ENCODE measurements at places on chromosomes 7 and 10. TPM values are rescaled to one million over a fixed set of nuclear protein-coding genes. Genes with fewer than 3 reads are reported as not detected.

GRCh38 chr10:126185676-126186447 is 202.4 kb downstream of the ADAM12 start:
- H3K4me1 ChIP-seq, result no peaks in the 10 kb centered on the region
- no peak for DNase-seq
- H3K27me3 ChIP-seq, result no peaks in the 10 kb centered on the region
- no peak overlapping the region for H3K4me3 ChIP-seq

- no peak overlapping the region for H3K4me3 ChIP-seq
- no peaks in the 10 kb centered on the region for H3K36me3 ChIP-seq
- peaks cover 6% of the 10 kb centered on the region for H3K4me1 ChIP-seq
- H3K27me3 ChIP-seq, result no peaks in the 10 kb centered on the region
- H3K27ac ChIP-seq, result no peak overlapping the region
- DNase-seq, result no peak
Measured at GRCh38 chr10:8543361-8544056, 489.0 kb downstream of the GATA3 start.

DNA sequence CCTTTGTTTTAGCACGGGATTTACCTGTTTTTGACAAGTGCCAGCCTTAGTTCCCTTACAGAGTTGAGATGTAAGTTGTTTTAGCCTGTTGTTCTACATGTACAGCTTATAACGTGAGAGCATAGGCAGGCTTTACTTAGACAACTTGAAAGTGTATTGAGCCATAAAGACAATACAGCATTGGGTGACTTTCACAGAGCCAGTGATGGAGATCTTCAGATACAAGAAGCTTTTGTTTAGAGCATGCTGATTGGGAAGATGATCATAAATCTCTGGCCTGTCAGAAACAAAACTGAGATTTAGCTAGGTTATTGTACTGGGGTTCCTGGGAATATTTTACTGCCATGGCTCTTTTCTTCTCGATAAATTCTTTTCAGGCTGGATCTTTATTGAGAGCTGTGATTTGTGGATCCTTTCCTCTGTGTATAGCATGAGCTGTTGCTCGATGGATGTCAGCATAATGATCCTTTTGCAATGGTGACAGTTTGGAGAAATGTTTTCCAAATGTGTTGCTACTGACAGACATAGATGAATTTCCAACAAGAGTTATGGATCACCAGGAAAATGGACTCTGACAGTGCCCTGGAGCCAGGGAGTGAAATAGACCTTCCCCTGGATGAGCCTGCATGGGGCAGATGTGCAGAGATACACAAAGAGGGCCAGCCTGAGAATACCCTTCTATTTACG is 30.2 kb downstream of the LHFPL3 start:
- no peaks in the 10 kb centered on the region for H3K4me1 ChIP-seq

DNA sequence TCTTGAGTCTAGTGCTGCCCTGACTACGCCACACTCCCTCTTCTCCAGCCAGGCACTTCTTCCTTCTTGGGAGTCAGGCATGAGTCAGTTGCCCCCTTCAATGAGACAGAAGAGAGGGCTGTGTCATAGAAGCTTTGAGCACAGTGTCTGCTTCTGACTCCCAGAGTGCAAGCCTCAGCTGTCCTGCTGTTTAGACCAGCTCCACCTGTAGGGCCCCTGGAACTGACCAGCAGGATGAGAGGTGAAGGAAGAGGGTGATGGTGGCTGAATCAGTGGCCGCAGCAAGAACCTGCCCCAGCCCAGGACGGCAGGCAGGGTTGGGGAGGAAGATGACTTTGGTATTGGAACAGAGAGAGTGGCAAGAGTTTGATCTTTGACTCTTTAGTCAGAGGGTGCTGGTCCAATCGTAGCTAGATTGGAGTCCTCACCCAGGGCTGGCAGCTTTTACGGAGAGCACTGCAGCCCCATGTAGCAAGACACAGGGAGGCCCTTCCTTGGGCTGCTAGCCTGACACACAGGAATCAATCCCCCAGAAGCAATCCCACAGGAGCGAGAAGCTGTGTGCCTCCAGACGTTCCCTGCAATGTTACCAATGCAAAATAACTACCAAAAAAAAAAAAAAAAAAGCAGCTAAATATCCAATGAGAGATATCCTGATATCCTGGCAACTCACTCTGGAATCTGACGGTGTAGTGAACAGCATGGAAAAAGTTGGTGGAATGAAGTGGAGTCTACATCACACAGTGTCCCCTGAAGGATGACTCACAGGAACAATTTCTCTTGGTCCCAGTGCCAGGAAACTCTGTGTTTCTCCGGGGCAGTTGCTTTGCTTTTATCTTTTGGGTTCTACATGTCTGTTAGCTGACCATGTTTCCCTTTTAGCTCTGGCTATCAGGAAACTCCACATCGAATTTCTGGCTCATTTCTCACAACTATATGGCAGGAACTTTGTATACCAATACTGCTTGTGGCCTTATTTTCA is 6.9 kb downstream of the C10orf62 start:
- no peaks in the 10 kb centered on the region for H3K27me3 ChIP-seq
- no peak for DNase-seq
- H3K4me1 ChIP-seq, result peaks cover 17% of the 10 kb centered on the region

- H3K27me3 ChIP-seq, result peaks cover 3% of the 10 kb centered on the region
- H3K4me1 ChIP-seq, result no peaks in the 10 kb centered on the region
- no peak overlapping the region for H3K4me3 ChIP-seq
- H3K27ac ChIP-seq, result no peak overlapping the region
- no peak for DNase-seq
- H3K36me3 ChIP-seq, result no peaks in the 10 kb centered on the region
Measured at GRCh38 chr7:155879592-155879991, 67.3 kb upstream of the SHH start.

- no peaks in the 10 kb centered on the region for H3K36me3 ChIP-seq
- H3K27ac ChIP-seq, result no peak overlapping the region
- H3K4me3 ChIP-seq, result no peak overlapping the region
Measured at GRCh38 chr10:15744217-15744865, 24.6 kb upstream of the ITGA8 start.

- no peak for DNase-seq
- no peaks in the 10 kb centered on the region for H3K27me3 ChIP-seq
- H3K4me1 ChIP-seq, result peaks cover 50% of the 10 kb centered on the region
- H3K27ac ChIP-seq, result peak within 1 kb of the TSS; percentile 99
- H3K4me3 ChIP-seq, result peak within 1 kb of the TSS; percentile 96
Measured at GRCh38 chr7:116953372-116953905, at the start of gene ST7. TSS of gene ST7 (plus strand) at chr7:116953501. CDS start at chr7:116953541, 40 bp downstream.

DNA sequence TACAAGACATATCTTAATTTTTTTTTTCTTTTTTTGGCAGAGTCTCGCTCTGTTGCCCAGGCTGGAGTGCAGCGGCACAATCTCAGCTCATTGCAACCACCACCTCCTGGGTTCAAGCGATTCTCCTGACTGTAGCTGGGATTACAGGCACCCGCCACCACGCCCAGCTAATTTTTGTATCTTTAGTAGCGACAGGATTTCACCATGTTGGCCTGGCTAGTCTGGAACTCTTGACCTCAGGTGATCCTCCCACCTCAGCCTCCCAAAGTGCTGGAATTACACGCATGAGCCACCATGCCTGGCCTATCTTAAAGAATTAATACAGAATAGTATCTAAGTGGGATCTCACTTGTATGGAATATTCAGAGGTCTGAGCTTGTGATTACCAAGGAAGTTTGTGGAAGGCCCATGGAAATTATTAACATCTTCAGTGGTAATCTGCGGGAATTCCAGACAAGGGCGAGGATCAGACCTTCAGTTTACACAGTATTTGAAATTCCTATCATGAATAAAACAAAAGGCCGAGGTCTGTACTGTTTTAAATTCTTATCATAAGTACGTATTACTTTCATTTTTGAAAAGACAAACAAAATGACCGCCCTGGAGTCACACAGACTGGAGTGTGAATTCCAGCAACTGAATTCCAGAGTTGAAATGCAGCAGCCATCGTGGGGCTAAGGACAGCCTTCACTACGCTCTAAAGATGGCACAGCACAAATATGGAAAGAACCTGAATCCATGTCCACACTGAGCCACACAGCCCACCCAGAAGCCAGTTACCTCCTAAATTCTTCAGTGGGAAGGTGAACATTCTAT is 16.7 kb downstream of the GPRIN2 start:
- no peak for DNase-seq
- no peak overlapping the region for H3K4me3 ChIP-seq
- H3K4me1 ChIP-seq, result peaks cover 15% of the 10 kb centered on the region
- peaks cover 40% of the 10 kb centered on the region for H3K27me3 ChIP-seq
- H3K27ac ChIP-seq, result no peak overlapping the region

GRCh38 chr7:22569586-22570321 is 69.8 kb upstream of the STEAP1B start:
- H3K27me3 ChIP-seq, result no peaks in the 10 kb centered on the region
- no peak overlapping the region for H3K27ac ChIP-seq
- H3K36me3 ChIP-seq, result no peaks in the 10 kb centered on the region
- no peak overlapping the region for H3K4me3 ChIP-seq

- H3K36me3 ChIP-seq, result peaks cover 8% of the 10 kb centered on the region
- H3K27ac ChIP-seq, result no peak overlapping the region
- no peak overlapping the region for H3K4me3 ChIP-seq
- no peak for DNase-seq
- no peaks in the 10 kb centered on the region for H3K27me3 ChIP-seq
Measured at GRCh38 chr7:75048435-75049379, 24.9 kb downstream of the RCC1L start.

GRCh38 chr7:100584054-100584682 is 1.8 kb downstream of the LRCH4 start:
- DNase-seq, result no peak
- peaks cover 25% of the 10 kb centered on the region for H3K36me3 ChIP-seq
- H3K4me1 ChIP-seq, result peaks cover 32% of the 10 kb centered on the region
- peak overlapping the region; percentile 76 for H3K4me3 ChIP-seq

- peak; percentile 8 for DNase-seq
- H3K27ac ChIP-seq, result peak overlapping the region; percentile 95
- peaks cover 17% of the 10 kb centered on the region for H3K4me1 ChIP-seq
- no peaks in the 10 kb centered on the region for H3K36me3 ChIP-seq
Measured at GRCh38 chr10:110212119-110213006, 5.0 kb downstream of the MXI1 start.

DNA sequence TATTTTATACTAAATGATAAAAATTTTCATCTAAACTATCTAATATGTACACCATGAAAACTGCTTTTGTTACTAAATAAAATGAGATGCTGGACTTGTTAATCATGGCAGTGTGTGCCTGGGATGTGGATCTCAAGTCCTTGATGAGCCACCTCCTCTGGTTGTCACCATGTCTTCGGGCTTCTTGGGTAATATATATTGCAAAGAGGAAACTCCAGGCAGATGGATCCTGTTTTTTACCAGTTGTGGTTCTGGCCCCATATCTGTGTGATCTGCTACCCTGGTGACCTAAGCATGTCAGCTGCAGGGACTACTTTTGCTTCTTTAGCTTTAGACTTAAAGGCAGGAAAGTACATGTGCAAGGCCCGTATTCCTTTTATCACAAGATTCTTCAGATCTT is 46.2 kb downstream of the TMEM60 start:
- H3K27me3 ChIP-seq, result no peaks in the 10 kb centered on the region
- no peak for DNase-seq
- H3K4me1 ChIP-seq, result no peaks in the 10 kb centered on the region
- H3K27ac ChIP-seq, result no peak overlapping the region
- no peaks in the 10 kb centered on the region for H3K36me3 ChIP-seq

The NUTM2A gene
- total RNA-seq, result 0.57 TPM

The ERLIN1 gene
- total RNA-seq, result 28.9 TPM

The CPA2 gene
- not detected for total RNA-seq

The MYH16 gene
- not detected for total RNA-seq

The TMEM106B gene
- 17.7 TPM for total RNA-seq

The MYO3A gene
- total RNA-seq, result 3.1 TPM

The EPDR1 gene
- 4.0 TPM for total RNA-seq

The UCN3 gene
- not detected for total RNA-seq

The SLC26A3 gene
- not detected for total RNA-seq

The ACBD7 gene
- total RNA-seq, result 0.76 TPM

The LRRC27 gene
- total RNA-seq, result 2.5 TPM

The SLK gene
- 87.0 TPM for total RNA-seq
